ENCODE measurements at places on chromosomes 13 and 19. TPM values are rescaled to one million over a fixed set of nuclear protein-coding genes. Genes with fewer than 3 reads are reported as not detected.

IGLON5 gene
- not detected for total RNA-seq

OR7G3 gene
- total RNA-seq = not detected

BEST2 gene
- total RNA-seq = not detected

PMIS2 gene
- not detected for total RNA-seq

LPAR6 gene
- 1.4 TPM for total RNA-seq

FCAR gene
- not detected for total RNA-seq

CAPS gene
- 0.54 TPM for total RNA-seq

DNAJC15 gene
- 12.5 TPM for total RNA-seq

CYP2A7 gene
- not detected for total RNA-seq

PRSS57 gene
- not detected for total RNA-seq

TNFAIP8L1 gene
- 2.5 TPM for total RNA-seq

ZNF66 gene
- 2.0 TPM for total RNA-seq

SYT5 gene
- total RNA-seq = under 0.01 TPM

CRX gene
- total RNA-seq = not detected

ITGBL1 gene
- total RNA-seq = 22.2 TPM

ZNF418 gene
- 4.2 TPM for total RNA-seq

NLRP4 gene
- not detected for total RNA-seq

KLK6 gene
- total RNA-seq = not detected

RFPL4A gene
- total RNA-seq = not detected
